ENCODE measurements at places on chromosomes 16 and 17.

- DNase-seq: peak; percentile 88
Measured at GRCh38 chr16:66961065-66961744, at the start of gene CES3. TSS of gene CES3 (plus strand) at chr16:66961266. CDS start at chr16:66961308, 42 bp downstream.

DNA sequence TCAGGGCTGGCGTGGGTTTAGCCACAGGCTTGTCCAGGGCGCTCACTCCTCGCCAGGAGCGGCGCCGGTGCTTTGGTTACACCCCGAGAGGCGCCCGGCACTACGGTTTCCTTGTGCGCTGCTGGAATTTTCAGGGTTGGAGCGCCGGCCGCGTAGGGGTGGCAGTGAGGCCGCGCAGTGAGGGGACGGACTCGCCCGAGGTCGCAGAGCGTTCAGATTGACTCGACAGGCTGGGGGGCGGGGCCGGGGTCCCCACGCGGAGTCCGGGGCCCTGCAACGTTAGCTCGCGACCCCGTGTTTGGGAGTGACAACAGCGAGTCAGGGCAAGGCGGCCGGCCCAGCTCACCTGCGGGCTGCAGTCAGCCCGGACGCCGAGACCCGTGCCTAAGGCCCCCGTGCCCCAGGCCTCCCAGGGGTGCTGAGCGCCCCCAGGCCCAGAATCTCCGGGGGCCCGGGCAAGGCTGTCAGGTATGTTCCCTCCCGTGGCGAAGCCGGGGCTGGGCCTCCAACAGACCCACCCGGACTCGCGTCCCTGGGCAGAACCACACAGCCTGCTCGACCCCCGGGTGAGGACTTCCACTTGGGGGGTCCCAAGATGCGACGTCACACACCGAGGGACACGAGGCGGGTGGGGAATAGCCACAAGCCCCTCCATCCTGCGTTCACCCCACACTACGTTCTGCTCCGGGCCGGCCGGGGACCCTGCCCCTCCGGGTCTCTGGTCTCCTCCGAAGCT is 1.3 kb upstream of the ACTG1 start:
- peak; percentile 81 for DNase-seq

DNA sequence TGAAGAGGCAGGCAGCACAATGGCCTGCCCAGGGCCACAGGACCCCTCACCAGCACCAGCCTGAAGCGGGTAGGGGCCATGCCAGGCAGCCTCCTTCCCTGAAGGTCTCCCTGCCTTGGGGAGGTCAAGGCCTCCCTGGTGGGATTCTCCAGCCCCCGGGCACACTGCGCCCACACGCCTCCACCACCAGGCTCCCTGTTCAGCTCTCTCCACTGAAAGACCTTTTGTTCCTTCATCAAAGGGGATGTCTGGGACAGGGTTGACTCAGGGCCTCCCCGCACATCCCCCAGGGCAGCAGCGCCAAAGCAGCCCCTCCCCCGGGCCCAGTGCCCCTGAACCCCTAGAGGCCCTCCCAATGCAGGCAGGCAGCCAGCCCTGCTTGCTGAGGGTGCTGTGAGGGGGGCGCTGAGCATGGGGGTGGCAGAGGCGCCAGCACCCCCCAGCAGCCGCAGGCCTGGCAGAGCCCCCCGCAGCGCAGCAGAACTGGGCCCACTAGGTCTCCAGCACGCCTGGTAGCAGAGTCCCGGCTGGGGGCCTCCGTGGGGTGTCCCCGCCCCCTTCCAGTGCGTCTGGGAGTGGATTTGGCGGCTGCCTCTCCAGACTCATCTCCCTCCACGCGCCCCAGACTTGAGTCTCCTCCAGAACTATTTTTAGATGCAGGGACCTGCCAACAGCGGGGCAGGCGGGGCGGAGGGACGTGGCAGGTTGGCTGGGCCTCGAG is 13.1 kb downstream of the BCAR1 start:
- peak; percentile 64 for DNase-seq

DNA sequence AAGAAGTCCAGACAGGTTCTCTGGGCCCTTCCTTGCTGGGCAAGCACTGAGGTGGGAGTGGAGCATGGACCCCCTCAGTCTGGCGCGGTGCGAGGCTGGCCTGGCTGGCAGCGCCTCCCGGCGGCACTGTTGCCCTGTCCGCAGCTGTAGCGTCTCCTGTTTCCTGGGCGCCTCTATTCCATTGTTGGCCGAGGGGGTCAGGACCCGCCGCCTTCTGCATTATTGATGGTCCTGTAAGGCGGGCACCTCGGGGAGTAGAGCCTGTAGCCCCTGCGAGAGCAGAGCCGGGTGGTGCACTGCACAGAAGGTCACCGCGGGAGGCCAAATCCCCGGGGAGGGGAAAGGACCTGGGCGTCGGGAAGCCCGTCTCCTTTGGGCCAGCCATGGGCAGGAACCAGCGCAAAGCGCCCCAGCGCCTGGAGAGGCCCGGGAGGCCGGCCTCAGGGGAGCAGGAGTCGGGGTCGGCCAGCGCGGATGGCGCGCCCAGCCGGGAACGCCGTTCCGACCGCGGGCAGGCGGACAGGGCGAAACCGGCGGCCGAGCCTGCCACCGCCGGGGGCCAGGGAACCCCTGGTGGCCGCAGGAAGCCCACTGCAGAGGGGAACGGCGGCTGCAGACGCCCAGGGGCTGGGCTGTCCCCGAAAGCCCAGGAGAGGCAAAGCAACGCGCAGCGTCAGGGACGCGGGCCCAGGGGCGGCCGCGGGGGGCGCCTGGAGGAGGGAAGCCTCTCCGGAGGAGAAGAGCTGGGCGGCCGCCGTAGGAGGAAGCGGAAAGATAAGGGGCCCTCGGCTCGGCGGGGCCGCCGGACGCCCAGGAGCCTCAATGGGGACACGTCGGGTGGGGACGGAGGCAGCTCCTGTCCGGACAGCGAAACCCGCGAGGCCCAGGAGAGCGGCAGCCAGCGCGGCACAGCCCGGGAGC is at the start of gene MYO15B:
Gene MYO15B (plus strand): TSS at position 126 of the 921 bp plus-strand sequence. CDS start 258 bp downstream, at position 384.
- peak; percentile 54 for DNase-seq

GRCh38 chr17:75679706-75680211 is 12.6 kb downstream of the SAP30BP start:
- DNase-seq: peak; percentile 48

GRCh38 chr16:83100679-83101078 is 473.9 kb downstream of the CDH13 start:
- DNase-seq: no peak

DNA sequence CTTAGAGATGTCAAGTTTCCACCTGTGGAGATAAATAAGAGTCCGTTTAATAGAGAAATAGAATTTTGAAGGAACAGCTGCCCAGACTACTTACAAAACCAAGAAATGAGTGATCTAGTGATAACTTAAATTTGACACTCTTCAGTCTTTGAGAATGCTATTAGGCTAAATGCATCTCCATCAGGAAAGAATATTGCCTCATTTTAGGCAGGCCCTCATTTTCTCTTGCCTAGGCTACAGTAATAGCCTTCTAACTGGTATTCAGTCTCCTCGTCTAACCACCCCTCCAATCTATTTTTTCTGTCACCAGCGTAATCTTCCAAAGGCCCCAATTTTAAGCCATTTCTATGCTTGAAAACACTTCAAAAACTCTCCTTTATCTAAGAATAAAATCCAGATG is 537.8 kb upstream of the CA10 start:
- DNase-seq: no peak

DNA sequence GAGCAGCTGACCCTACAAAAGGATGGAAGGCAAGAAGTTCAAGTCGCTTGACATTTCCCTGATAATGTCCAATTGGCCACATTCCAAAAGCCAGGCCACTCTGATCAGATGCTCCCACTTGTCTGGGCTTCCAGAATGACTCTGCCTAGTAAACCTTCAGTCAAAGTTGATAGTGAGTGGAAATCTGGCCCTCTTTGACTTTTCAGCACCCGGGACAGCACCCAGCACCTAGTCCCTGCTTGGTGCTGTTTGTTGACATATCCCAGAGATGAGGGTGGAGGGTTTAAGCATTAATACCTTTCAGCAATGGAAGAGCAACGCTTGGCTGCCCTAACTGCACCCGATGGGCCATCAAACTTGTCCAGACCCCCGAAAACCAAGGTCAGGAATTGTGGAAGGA is 131.3 kb downstream of the AIPL1 start:
- DNase-seq: peak; percentile 24

GRCh38 chr17:16383216-16383615 is 2.3 kb downstream of the UBB start:
- no peak for DNase-seq

GRCh38 chr17:55783684-55784245 is 32.9 kb downstream of the PCTP start:
- peak; percentile 37 for DNase-seq

DNA sequence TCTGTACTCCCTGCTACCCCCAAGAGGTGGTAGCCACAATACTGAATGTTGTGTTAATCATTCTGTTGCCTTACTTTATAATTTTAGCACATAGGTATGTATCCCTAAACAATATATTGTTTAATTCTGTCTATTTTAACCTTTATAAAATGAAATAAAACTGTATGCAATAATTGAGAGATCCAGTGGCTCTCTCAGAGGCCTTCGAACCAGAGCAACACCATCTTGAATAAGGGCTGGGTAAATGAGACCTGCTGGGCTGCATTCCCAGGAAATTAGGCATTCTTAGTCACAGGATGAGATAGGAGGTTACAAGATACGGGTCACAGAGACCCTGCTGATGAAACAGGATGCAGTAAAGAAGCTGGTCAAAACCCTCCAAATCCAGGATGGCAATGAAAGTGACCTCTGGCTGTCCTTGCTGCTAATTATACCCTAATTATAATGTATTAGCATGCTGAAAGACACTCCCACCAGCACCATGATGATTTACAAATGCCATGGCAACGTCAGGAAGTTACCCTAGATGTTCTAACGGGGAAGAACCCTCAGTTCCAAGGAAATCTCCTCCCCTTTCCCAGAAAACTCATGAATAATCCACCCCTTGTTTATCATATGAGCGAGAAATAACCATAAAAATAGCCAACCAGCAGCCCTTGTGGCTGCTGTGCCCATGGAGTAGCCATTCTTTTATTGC is 2.0 kb upstream of the CANT1 start:
- no peak for DNase-seq

DNA sequence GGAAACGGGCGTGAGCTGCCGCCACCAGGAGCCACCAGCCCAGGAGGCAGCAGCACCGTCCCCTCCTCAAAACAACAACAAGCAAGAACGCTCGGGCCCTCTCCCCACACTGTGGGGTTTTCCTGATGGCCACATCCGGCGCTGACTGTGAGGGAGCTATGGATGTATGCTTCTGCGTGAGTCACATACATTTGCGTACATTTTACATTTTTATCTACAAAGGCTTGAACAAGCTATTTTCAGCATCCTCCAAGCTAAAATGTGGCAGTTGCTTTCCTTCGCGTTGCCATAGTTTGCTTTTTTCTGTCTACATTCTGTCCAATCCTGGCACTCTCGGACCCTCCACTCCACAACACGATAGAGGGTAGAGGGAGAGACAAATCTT is 2.0 kb upstream of the ABR start:
- DNase-seq: peak; percentile 36

DNA sequence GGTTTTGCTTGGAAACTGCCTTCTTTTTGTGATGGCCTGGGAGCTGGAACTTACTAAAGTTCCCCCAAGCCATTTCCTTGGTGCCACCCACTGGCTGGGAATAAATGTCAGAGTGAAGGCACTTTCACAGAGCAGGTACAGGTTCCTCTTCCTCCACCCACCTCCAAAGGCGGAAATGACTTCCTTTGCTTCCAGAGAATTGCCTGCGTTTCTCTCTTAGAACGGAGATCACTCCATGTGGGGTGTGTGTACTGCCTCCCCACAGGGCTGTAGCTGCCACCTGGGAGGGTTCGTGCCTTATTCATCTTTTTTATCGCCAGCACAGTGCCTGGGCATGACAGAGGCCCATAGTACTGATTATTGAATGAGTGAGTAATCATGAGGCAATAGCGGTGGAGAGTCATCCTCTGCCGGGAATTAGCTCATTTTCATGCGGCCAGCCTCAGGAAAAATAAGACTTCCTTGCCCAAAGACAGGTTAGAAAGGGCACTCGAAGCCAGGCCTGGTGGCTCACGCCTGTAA is 32.2 kb upstream of the HAS3 start:
- DNase-seq: no peak

GRCh38 chr17:19263641-19264051 is 26.5 kb downstream of the EPN2 start:
- no peak for DNase-seq

DNA sequence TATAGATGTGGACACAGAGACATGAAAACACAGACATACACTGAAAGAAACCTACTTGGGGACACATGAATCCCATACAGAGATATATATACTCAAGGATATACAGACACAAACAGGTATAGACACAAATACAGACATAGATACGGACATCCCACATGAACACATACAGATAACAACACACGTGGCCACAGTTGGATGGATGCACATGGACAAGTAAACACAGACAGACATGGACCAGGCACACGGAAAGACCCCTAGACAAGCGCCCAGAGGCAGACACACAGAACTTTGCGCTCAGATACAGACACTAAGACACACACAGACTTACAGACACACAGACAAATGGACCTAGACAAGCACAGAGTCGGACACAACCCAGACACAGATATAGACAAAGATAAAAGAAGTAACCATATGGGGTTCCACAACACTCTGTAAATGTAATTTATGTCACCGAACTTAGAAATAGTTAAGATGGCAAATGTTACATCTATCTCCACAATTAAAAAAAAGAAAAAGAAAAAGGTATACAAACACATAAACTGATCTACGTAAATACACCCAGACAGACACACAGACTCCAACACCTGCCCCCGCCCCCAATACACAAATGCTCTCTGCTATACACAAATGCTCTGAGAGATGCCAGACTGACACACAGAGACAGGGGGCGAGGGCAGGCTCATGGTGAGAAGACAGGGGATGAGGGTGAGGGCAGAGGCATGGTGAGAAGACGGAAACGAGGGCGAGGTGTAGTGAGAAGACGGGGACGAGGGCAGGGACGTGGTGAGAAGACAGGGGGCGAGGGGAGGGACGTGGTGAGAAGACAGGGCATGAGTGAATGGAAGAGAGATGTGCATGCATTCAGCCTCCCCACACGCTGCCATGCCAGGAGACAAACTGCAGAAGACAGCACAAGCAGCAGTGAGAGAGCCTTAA is 118.3 kb downstream of the SMG6 start:
- no peak for DNase-seq

- no peak for DNase-seq
Measured at GRCh38 chr16:57125376-57125775, 33.0 kb downstream of the CPNE2 start.

GRCh38 chr16:23934610-23935236 is 98.9 kb downstream of the PRKCB start:
- no peak for DNase-seq

DNA sequence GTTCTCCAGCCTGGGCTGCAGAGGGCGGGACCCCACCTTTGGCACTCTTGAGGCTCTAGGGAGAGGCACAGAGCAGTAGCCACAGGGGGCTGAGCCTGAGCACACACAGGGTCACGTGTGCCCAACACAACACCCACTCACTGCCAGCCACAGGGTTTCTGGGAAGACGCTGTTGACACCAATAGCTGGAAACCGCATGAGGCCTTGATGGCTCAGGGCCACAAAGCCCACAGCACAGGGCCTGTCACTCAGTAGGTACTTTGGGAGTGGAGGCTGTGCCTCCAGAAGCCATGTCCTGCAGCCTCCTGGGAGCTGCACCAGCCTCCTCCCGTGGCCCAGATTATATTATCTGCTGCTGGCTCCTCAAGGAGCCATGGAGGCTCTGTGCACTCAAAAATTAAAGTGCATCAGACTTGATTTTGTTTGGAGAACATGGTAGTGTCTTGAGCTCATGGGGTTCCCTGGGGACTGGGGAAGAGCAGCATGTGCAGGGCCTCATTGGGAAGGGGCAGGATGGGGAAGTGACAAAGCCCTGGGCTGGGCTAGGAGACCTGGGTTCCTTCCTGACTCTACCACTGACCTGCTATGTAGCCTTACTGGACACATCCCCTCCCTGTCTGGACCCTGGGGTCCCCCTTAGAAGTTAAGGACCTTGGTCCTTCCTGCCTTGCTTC is 12.5 kb upstream of the SREBF1 start:
- DNase-seq: peak; percentile 62

GRCh38 chr16:31009894-31010584 is 399 bp downstream of the STX1B start:
- DNase-seq: no peak

All from mucosa of descending colon (tissue), 3 donors.